Body of pancreas (tissue), 4 donors: ENCODE measurements at places on chromosomes 11 and 22.

DNA sequence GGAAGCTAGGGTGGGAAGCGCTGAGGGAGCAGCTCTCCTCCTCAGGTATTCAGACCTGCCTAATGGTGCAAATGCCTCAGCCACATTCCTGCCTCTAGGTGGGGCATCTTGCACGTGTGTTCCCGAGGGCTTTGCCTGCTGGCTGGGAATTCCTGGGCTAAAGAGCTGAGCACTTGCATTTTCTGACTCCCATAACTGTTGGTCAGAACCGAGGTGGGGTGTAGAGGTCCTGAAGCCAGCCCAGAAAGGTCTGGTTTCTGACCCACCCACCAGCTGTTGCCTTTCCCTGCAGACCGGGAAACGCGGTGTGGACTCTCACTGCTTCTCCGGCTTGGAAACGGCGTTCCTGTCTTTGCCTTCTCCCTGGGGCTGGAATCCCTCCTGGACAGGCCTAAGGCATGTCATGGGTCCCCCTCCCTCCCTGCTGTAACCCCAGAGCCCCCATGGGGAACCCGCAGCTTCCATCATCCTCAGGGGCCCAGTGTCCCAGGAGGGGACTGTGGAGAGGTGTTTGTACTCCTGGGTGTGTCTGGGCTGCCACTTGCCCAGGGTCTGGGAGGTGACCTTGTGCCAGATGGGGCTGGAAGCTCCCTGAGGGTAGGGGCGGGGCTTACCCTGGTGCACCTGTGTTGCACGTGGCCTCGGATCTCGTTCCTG lies 24.0 kb upstream of the SMIM38 start:
- peak; percentile 90 for DNase-seq

DNA sequence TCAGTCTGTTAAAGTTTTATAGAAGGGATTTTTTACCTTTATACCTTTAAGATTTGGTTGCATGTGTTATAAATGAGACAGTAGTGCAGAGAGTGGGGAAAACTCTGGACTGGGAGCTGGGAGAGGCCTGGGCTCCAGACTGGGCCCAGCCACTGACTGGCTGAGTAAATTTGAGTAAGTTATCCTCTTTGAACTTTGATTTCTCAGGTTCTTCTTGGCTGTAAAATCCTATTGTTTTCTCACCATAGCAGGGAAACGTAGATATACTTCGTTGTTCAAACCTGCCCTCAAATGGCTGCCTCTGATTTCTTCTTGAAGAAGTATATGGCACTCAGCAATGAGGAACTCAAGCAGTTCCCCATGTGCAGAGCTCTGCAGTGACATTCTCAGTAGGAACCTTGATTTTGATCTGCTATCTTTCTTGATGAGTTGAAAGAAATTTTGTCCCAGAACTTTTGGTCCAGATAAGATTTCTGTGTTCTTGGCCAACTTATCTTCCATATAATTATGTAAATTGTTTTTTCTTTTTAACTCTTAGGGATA lies 8.8 kb downstream of the BMAL1 start:
- no peak for DNase-seq

DNA sequence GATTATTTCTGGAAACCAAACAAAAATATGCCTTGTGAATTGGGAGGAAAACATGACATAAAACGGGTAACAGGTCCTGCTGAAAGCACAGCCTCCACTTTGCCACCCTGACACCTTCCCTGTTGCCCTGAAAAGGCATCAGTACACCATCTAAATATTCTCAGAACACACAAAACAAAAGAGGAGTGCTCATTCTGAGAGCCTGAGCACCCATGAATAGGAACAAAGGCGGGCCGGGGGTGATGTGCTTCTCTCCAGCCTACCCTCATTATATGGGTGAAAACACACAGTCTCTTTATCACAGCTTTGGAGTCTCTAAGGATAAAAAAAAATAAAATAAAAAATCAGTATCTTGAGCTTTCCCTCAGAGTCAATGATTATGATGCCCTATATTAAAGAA lies 19.7 kb downstream of the SCUBE2 start:
- DNase-seq = no peak

DNA sequence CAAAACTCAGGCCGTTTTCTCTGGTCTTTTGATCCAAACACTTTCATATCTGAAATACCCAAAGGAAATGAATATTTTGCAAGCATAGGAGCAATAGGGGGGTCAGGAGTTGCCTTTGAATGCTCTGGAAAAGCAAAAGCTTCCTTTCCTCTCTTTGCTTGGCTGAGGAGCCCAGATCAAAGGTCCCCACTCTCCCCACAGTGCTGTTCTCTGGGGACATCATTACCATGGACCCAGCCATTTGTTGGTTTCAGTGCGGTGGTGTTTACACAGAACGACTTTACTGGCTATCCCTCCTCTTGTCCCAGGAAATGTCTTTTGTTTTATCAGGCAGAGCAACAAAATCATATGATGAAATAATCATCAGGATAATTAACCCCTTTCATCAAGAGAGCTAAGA lies 1089.1 kb downstream of the TBC1D22A start:
- DNase-seq = no peak

DNA sequence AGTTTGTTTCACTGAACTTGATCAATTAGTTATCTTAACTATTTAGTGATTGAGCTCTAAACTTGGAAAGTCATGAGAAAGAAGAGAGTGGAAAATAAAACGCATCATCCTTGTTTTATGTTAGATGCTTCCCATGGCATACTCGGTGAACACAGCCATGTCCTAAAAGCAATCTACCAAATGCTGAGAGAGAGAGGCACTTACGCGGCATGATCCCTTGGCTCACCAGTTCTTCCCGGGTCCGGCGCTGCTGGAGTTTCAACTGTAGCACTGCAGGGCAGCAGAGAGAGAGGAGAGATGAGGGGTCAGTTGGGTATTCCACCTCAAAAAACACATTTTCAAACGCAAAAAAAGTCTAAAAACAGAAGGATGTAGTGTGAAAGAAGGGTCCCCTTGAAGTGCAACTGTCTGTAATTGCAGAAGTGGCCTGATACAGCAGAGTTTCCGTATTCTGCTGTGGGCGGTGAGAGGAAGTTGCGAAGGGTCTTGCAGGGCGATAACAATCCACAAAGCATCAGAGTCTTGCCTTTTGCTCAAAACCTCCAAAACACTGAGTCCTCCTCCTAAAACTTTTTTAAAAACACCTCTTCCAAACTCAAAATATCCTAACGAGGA lies 92.7 kb downstream of the SGSM3 start:
- no peak for DNase-seq

DNA sequence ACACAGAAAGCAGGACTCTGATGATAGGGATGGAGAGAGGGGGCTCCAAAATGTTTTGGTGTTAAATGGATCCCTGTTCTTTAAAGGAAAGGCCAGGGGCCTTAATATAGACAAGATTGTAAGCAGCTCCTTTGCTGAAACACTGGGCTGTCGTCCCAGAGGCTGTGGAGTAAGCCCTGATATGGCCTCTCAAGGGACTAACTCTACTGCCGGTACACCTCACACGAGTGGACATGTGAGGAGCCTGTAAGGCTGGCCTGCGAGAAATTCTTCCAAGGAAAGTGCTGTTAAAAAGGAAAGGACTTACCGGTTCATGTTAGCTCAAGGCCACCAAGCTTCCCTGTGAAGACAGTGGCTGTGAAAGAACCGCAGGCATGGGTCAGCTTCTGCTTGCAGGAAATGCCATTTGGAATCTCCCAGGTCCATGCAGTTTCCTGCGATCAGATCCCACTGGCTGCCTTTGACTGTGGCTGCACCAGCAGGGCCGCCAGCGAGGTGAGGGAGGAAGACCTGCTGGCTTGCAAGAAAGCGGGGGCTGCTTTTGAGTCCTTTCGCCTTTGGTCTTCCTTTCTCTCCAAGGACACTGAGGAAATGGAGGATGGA lies 106.6 kb downstream of the PRR5L start:
- DNase-seq = no peak

GRCh38 chr11:2769409-2770095 lies 69.8 kb upstream of the KCNQ1OT1 start:
- DNase-seq = no peak

- DNase-seq = no peak
Observed at GRCh38 chr11:131486100-131486499, 115.7 kb downstream of the NTM start.

GRCh38 chr11:65879617-65880016 lies at the start of gene CTSW:
CTSW (plus strand) TSS chr11:65879837; CDS start chr11:65879855, 18 bp downstream.
- DNase-seq = no peak

- peak; percentile 52 for DNase-seq
Observed at GRCh38 chr11:79437278-79437980, 3.4 kb downstream of the TENM4 start.

DNA sequence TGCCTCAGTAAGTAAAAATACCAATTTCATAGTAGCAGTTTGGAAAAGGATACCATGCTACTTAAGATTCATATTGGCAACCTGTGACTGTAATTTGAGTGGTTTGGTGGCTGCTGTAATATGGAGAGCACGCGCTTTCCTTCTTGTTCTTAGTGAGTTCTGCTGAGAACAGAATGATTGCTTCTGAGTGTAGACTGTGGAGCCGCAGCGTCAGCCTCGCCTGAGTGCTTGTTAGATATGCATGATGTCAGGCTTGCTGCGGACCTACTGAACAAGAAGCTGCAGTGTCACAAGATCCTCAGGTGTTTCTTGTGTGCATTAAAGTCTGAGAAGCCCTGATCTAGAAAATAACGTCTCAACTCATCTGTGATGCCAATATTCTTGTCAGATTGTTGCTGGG lies 143.2 kb downstream of the ARHGAP42 start:
- DNase-seq = no peak

- DNase-seq = peak; percentile 73
Observed at GRCh38 chr11:72471005-72471898, 36.9 kb upstream of the CLPB start.
